ENCODE measurements at places on chromosomes 6 and 20.

- DNase-seq, result no peak
Observed at GRCh38 chr6:161225681-161226008, 48.2 kb downstream of the AGPAT4 start.

GRCh38 chr20:14879020-14879697 lies 541.7 kb upstream of the FLRT3 start:
- DNase-seq, result no peak

DNA sequence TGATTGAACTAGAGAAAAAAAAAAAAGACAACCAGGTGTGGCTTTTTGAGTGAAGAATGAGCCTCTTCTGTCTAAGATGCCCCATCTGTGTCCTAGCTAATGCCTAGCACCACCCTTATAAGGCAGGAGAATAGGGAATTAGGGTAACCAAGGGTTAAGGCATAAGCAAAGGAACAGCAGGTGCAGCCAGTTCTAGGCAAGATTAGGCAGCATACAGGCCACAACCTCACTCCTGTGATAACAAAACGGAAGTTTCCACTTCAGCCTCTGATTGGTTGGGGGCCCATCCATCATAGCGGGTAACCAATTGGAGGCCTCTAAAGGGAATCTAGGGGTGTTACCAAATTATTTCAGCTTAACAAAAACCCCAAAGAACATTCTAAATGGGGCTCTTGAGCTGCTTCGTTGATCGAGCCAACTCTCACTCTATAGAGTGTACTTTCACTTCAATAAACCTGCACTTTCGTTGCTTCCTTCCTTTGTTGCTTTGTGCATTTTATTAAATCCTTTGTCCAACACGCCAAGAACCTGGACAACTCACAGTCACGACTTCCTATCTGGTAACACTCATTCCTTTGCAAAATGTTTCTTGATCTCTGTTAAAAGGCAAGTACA lies 61.9 kb upstream of the TAGAP start:
- DNase-seq, result peak; percentile 84

GRCh38 chr20:10665791-10666190 lies 8.0 kb downstream of the JAG1 start:
- no peak for DNase-seq

DNA sequence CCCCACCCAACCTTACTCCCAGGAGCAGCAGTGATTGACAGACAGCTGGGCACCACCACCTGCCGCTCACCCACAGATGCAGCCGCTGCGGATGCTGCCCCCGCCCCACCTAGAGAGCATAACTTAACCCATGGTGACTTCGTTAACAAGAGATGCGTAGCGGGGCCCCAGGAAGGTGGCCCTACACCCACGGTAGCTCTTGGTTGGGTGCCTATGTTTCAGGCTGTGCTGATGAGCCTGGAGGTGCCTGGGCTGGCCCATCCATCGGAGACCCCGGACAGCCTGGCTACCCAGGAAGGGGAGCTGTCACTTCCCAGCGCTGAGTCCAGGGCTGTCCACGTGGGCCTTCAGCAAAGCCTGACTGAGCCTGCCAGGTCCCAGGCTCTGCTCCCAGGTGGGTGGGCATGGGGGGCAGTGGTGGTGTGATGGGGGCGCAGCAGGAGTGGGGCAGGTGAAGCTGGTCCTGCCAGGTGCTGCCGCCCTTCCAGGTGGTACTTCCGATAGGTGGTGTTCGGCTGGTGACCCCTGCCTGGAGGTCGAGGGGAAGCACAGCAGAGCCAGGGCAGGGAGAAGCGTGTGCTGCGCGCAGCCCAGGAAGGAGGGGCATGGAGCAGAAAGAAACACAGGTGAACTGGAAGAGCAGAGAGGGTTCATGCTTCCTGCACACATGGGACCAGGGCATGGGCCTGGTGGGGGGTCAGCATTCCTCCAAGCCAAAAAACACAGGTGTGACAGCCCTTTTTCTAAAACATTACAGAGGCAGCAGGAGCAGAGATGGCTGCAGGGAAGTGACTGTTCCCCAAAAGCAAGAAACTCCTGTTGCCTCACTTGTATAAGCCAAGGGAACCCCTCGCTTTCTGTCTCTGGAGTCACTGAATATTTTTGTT lies 56.9 kb downstream of the SYNJ2 start:
- no peak for DNase-seq

DNA sequence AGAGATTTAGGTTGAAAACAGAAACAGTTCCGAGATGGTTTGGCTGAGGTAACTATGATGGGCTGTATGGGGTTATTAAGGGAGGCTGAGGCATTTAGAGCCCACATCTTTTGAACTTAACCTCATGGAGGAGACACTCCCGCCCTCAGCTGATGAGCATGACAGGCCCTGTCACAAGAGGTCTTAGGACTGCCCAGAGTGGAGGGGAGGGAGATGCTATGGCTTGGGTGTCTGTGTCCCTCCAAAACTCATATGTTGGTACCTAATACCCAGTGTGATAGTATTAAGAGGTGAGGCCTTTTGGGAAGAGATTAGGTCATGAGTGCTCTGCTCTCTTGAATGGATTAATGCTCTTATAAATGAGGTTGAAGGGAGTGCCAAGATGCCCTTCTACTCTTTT lies 126.6 kb downstream of the CDC5L start:
- DNase-seq, result no peak

- DNase-seq, result no peak
Observed at GRCh38 chr6:117739869-117740268, 64.6 kb downstream of the NUS1 start.

- no peak for DNase-seq
Observed at GRCh38 chr20:17916433-17916891, 52.1 kb downstream of the SNX5 start.

GRCh38 chr20:57654363-57654997 lies 34.3 kb upstream of the ZBP1 start:
- DNase-seq, result peak; percentile 31

DNA sequence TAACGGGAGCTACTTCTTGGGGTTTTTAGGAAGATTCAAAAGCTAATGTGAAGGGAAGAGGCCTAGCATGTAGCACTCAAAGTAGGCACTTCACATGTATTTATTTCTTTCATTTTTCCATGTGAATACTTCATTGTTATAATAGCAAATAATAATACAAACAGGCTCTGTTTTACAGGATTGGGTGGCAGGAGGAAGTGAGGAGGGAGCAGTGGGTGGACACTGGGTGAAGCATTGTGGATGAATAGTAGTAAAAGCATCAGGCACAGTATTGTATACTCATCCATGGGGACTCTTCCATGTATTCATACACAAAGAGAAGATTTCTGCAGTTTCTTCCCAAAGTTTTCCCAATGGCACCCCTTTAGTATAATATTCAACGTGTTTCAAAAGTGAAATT lies 38.4 kb upstream of the SNRPB2 start:
- no peak for DNase-seq

DNA sequence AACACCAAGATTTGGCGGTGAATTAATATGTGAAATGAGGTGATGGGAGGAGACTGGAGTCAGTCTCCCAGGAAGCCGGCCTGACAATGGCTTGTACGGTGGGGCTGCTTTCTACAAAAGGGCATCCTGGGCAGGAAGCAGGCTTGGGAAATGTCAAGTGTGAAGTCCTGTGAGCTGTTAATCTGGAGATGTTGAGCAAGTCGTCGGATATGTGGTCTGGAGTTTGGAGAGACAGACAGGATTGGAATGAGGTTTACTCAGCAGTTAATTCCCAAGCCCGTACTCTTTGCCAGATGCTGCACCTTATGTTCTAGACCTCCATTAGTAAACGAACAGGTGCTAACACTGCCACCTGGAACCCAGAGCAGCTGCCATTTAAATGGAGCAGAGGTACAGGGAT lies 107.7 kb upstream of the FOXC1 start:
- no peak for DNase-seq

DNA sequence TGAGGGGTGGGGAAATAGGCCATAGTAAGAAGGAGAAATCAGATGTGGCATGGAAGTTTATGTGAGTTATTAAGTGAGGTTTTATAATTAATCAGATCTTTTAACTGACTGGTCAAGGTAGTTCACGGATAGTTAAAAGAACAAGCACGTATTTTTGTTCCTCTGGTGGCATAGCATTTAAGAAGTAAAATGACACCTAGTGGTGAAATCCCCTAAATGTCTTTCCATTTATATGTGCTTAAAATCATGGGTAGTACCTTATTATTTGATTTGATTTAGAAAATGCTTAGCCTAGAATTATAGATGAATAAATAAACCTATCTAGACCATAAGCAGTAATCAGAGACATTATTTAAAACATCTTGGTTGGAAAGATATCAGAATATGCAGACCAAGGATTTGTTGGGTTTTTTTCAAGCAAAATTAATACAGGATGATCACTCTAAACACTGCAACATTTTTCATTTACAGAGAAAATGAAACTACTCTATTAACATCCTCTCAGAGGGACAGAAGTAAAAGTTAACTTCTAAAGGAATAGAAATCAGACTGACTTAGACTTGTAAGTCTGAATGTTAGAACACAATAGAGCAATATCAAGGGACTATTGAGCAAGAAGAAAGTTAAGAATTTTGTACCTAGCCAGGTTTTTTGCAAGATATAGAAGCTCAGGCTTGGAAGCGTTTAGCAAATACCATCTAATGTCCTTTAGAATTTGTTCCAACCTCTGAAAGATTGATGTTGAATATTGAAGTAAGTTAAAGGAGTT lies 81.1 kb downstream of the STXBP5 start:
- DNase-seq, result no peak

GRCh38 chr6:161487694-161488093 lies 213.8 kb upstream of the AGPAT4 start:
- no peak for DNase-seq

DNA sequence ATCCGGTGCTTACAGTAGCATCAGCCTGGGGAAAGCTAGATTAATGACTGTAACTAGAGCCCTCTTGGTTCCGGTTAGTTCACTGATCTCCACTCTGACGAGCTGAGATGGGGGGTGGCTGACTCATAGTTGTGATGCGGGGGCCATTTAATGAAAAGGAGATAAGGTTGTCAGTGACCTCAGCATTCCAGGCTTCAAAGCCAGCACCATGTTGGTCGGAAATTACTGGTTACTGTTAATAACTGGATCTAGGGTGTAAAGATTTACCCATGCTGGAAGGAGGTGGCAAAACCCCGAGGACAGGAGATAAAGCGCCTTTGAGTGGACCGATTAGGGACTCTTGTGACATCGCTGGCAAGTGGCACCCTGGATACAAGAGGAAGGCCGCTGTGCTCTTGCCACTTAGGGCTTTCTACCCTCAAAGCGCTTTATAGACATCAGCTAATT lies 21.1 kb downstream of the FOXC1 start:
- no peak for DNase-seq

DNA sequence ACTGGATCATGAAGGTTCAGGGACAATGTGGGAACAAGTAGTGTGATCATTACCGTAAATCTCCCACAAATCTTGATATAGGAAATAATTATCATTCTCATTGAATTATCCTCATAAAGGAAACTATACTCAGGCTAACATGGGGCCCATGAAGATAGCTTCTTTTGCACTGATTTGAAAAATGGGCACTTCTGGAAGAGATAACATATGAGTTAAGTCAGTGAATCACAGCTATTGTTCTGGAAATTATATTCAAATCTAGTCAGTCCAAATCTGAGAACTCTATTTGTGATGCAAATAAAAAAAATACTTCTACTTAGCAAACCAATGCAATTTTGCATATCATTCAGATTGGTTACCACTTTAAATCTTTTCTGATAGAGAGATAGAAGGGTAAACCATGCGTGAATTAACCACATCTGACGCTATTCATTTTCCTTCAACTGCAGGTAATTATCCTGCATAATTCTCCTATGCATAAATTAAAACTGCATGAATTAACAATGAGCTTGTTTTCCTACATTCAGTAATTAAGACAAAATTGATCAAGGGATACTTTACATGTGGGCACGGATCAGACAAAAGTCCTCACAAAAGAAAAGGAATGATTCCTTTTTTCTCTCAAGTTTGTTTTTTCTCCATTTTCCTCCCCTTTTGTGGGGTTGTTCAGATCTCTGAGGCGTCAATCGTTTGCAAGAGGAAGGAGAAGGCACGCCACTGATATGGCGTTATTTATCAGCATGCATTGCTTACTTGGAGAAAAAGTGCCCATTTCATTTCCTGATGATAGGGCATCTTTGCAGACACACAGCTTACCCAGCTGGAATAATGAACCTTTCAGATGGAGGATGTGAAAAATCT lies 36.4 kb downstream of the RIPOR2 start:
- no peak for DNase-seq

DNA sequence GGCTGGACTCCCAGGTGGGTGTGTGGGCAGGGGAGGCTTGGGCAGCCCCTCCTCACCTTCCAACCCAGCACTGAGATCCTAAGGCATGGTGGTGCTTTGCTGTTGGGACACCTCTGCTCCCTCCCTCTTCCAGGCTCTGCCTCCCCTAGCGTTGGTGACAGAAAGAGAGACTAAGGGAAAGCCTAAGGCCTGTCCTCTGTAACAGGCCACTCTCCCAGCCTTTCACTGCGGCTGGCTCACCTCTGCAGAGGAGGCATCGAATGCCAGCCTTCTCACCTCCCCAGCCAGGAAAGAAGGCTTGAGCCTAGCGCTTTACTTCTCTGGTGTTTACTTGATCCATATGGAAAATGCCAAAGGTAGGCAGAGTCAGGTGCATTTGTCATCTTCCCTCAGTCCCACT lies 3.5 kb upstream of the CDH26 start:
- DNase-seq, result no peak

- no peak for DNase-seq
Observed at GRCh38 chr6:16623029-16623653, 138.1 kb downstream of the ATXN1 start.

- no peak for DNase-seq
Observed at GRCh38 chr6:106155219-106155830, 69.2 kb downstream of the PRDM1 start.

DNA sequence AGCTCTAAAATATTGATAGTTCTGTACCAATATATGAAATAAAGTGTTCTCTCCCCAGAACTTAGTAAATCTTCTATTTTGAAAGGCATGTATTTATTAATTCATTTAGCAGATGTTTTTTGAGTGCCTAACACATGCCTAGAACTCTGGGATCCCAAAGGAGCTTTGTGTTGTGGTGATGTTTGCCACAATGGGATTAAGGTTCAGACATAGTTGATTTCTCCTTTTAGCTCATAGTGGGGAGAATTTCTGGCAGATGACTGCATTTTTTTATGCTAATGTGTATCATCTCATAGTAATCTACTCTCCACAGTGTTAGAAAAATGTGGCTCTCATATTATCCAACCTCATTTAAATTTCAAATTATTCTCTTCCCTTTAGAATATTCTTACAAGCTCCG lies 21.7 kb downstream of the MYB start:
- no peak for DNase-seq

DNA sequence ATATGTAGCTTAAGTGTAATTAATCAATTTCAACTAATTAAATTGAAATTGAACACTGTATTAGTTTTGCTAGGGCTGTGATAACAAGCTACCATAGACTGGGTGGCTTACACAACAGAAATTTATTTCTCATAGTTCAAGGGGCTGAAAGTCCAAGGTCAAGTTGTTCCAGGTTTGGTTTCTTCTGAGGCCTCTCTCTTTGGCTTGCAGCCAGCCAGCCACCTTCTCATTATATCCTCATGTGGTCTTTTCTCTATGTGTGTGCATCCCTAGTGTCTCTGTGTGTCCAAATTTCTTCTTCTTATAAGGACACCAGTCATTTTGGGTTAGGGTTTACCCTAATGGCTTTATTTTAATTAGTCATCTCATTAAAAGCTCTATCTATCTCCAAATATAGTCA lies 611.7 kb downstream of the UTRN start:
- DNase-seq, result no peak

GRCh38 chr6:159790956-159791598 lies 810 bp downstream of the MRPL18 start:
- DNase-seq, result no peak

All from activated CD8-positive, alpha-beta memory T cell treated with anti-CD3 and anti-CD28 coated beads for 4 hours (primary cell).